NCI-H510A treated with DMSO at 0.1 percent for 48 hours (cell line): ENCODE measurements at places on chromosomes 12 and 14.

DNA sequence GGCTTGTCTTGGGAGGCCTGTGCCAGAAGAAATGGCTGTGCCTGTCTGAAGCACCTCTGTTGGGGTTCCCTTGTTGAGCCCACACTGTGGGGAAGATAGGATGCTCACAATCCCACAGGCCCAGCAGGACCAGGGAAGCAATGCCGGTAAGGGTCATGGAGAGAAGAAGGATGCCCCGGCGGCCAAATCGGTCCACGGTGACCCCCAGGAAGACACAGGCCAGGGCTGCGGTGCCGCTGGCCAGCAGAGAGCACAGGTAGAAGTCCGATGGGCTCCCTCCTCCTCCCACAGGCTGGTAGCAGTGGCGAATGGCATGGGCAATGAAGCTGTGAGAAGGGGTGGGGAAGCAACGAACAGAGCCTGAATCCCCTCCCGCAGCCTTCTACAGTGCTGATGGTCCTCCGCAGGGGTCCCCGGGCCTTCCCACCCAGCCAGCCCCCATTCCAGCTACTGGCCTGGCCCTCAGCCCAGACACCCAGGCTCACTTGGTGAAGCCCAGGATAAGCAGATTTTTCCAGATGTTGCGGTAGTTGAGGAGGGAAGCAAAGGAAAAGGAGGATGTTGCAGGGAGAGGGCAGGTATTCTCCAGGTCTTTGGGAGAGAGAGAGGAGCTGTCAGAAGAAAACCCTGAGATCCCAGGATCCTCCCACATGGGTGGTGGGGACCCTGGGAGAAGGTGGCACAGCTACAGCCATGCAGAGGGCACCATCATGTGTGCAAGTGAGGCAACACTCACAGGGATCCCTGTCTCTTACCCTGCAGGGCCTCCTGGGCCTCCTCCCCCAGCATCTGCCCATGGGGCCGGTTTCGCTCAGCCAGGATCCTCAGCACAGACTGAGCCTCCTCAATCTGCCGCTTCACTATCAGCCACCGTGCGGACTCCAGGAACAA is 5.0 kb downstream of the SLC22A17 start:
- DNase-seq = no peak

DNA sequence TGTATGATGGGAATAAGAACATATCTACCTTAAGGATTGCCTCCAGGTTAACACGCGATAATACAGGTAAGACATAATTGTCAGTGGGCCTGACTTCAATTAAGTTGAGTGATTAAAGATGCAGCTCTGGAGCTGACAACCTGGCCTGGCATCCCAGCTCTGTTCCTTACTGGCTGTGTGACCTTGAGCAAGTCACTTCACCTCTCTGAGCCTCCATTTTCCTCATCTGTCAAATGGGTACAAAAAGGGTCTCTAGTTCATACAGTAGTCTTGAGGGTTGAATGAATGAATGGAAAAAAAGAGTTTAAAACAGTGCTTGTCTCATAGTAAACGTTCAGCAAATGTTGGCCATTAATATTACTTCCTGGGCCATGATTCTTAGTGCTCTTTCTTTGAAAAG is 213.9 kb downstream of the PHETA1 start:
- DNase-seq = no peak

DNA sequence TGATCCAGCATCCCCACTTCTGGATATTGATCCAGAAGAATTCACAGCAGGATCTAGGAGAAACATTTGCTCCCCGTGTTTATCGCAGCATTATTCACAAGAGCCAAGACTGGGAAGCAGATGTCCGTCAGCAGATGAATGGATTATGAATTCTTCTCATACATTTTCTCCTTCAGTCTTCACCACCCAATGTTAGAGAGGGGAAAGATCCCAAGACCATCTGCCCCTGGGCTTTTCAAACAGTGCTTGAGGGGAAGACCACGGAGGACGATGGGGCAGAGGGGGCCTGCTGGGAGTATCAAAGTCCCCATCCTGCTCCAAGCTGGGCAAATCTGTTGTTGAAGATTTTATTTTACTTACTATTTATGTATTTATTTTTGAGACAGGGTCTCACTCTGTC is 41.1 kb downstream of the SERPINA3 start:
- DNase-seq = no peak

DNA sequence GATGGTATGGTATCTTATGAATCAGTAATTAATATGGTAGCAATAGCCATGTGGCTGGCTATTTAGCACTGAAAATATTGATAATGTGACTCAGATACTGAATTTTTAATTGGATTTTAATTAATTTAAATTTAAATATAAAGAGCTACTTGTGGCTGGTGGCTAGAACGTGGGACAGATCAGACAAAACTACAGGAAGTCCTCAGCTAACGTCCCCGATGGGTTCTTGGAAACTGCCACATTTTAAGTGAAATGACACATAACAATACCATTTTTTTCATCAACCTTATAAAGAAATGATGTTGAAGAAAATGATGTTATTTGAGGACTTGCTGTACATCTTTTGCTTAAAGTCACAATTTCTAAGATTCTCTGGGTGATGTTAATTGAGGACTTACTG is 138.1 kb upstream of the FLRT2 start:
- DNase-seq = no peak

DNA sequence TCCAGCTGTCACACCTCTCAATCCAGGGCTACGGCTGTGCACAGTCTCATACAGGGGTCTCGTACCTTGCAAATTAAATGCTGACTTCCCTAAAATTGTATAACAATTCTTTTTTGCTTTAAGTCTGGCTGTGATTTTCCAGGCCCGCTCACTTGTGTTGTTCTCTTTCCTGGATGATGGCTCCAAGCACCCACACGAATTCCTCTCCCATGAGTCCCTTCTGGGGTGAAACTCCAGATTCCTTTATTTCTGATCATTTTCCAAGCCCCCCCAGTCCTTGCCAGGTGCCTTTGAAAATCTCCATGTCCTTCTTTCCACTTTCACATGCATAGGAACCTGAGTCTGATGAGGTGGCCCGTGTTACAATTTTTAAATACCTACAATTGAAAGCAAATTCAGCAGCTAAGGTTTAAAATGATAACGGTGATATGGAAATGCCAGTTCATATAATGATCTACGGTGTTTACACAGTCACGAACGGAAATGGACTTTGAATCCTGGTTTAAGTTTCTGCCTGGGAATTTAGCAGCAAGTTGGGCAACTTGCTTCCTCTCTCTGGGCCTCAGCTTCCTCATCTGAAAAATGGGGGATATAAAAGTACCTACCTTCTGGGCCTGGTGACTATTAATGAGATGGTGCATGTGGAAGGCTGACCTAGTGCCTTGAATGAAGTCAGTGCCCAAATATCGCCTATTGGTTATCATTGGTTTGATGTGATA is 85.5 kb downstream of the STAB2 start:
- DNase-seq = no peak

DNA sequence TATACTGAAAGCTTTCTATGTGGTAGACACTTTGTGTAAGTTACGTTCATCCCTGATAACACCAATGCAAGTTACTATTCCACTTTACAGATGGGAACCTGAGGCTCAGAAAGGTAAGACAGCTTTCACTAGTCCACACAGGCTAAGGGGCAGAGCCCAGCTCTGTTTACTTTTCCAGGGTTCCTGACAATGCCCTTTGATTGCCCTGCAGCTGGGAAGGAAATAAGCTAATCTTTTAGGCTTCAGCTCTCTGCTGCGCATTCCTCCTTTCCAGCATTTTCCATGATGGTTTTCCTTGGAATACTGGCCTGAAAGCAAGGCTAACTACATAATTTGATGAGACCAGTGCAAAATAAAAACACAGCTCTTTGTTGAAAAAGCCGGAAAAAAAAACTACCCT is 185.7 kb upstream of the BTG1 start:
- DNase-seq = peak; percentile 5

DNA sequence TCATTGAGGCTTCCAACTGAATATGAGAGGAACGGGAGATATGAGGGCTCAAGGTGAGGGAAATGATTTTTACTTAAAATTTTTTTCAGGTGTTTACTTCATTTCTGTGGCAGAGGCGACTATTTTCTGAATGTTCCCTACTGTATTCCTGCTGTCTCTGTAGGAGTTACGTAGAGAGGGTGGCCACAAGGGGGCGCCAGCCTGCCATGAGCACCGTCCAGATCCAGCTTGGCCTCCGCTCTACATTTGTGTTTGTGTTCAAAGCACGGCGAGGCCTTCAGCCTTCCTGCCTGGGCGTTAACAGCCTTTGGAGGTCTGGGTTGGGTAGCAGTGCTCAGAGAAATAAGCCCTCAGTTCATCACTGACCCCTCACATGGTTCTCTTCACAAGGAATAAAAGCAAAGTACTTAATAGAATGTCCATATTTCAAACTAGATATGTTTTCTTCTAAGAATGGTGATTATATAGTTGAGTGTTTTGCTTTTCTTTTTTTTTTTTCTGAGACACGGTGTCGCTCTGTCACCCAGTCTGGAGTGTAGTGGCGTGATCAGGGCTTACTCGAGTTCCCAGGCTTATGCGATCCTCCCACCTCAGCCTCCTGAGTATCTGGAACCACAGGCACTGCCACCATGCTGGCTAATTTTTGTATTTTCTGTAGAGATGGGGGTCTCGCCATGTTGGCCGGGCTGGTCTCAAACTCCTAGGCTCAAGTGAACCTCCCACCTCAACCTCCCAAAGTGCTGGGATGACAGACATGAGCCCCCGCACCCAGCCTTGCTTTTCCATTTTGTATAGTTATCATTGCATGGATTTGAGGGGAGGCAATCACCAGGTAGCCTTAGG is 22.3 kb downstream of the CKB start:
- peak; percentile 81 for DNase-seq

DNA sequence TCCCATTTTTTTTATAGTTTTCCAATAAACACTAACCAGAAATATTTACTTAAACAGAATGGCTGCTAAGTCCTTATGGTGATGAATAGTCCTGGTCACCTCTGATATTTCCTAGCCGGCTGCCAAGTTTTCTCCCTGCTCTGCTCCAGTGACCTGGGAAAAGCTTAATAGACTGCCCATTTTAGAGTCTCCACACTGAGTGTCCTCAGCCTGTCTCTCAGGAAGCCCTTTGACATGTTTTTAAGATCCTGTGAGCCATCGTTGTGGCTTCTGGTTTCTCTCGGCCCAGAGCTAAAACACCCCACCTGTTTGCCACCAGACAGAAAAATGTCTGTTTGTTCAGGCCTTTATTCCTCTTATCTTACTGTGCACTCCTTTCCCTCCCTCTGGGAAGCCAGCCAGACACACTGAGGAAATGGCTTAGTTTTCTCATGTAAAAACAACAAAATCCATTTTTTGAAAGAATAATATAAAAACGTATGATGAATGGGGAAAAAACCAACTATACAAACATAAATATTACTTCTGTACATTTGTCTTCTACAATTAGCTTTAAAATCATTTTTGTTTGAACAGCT is 25.4 kb upstream of the ALDH2 start:
- DNase-seq = no peak

DNA sequence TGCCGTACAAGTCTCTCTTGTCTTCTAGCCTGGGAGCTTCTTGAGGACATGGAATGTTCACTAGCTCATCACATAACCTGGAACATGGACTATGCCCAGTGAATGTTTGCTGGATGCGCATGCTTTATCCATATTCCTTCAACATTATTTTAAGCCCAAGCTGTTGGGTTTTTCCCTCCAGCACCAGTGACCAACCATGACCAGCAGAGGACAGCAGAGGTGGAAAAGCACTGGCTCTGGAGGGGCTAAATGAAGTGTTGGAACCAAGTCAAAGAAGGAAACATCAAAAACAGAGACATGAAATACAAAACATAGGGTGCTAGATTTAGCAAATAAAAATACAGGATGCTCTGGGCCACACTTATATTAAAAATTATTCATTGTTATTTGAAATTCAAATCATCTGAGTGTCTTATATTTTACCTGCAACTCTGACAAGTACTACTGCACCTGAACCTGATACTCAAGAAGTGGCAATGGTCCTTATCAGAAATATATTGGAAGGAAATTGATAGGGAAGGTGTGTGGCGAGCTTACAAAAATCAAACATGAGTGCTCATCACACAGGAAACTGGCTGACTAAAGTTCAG is 23.1 kb upstream of the HELB start:
- peak; percentile 3 for DNase-seq

GRCh38 chr12:106284358-106285105 is 18.0 kb upstream of the TCP11L2 start:
- DNase-seq = no peak

DNA sequence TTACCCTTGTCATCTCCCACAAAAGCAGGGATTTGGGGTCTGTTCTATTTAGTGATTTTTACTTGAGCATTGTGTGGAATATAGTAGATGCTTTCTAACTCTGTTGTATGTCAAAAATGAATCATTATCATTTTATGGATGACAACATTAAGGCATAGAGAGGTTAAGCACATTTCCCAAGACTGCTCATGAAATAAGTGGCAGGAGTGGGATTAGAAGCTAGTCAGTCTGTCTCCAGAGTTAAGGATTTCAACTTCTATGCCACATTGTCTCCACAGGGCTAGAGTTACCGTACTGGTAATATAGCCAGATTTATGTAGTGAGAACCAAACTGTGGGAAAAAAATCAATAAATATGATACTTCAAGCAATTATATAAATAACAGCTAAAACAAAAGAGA is 170.6 kb upstream of the DCN start:
- DNase-seq = no peak

GRCh38 chr14:77906446-77906845 is 106.5 kb downstream of the ADCK1 start:
- DNase-seq = no peak

- DNase-seq = no peak
These were observed 20.3 kb downstream of the FANCM start for GRCh38 chr14:45156067-45156466.

DNA sequence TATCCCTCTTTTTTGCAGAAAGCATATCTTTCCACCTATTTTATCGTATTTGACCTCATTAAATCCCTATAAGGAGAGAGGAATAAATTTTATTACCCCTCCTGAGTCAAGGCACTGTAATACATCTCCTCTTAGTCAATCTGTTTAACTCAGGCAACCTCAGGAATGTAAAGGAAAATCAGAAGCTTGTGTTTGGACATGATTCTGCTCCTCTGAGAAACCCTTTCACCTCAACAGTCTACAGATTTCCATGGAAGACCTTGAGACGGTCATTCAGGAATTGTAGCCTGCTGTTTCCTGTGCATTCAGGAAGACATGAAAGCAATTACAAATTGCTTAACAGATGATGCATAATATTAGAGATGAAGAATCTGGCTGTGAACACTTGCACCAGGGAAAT is 360.8 kb downstream of the PAWR start:
- DNase-seq = no peak

GRCh38 chr12:62522984-62523383 is 56.4 kb downstream of the MON2 start:
- peak; percentile 47 for DNase-seq

GRCh38 chr14:42556551-42556950 is 949.9 kb downstream of the LRFN5 start:
- DNase-seq = no peak

- DNase-seq = peak; percentile 53
These were observed 106.5 kb downstream of the SAMD4A start for GRCh38 chr14:54673193-54674045.

GRCh38 chr12:11719678-11720099 is 70.2 kb downstream of the ETV6 start:
- no peak for DNase-seq
